Stimulated activated naive CD8-positive, alpha-beta T cell treated with anti-CD3 and anti-CD28 coated beads, Interleukin-15, Interleukin-2, amounts not matched to agents 100 U/mL and 50 U/mL, for 24 hours (primary cell): ENCODE measurements at places on chromosomes 6 and 20.

DNA sequence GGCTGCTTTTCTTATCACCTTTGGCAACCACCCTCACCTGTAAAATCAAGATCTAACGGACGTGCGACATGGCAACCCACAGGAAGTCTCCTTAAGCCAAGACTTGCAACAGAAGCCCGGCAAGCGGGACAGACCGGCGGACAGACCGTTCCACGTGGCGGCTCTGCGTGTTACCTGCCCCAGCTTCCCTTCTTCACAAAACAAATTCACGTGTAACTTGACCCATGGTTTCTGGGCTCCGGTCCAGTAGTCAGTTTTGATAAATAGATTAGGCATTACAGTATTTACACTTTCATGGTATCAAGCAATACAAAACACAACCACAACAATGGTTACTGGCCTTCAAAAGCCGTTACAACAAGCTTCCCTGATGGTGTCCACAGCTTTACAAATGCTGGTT lies 133.8 kb downstream of the PRND start:
- no peak for DNase-seq

DNA sequence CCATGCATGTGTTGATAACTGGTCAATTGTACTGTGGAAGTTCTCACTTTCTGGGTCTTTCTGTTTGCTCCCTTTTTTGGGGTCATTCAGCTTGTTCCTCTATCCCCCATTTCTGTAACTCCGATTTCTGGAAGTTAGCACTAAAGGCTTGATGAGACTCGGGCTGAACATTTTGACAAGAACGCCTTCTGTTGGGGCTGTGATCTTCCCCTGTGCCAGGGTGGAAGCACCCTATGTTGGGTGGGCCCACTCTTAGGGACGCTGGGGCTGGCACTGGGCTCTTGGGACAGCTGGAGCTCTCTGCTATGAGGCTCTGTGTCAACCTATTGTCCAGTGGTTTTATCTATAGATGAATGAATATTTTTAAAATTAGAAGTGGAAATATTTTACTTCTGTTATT lies 60.1 kb upstream of the FRMD1 start:
- DNase-seq: no peak

DNA sequence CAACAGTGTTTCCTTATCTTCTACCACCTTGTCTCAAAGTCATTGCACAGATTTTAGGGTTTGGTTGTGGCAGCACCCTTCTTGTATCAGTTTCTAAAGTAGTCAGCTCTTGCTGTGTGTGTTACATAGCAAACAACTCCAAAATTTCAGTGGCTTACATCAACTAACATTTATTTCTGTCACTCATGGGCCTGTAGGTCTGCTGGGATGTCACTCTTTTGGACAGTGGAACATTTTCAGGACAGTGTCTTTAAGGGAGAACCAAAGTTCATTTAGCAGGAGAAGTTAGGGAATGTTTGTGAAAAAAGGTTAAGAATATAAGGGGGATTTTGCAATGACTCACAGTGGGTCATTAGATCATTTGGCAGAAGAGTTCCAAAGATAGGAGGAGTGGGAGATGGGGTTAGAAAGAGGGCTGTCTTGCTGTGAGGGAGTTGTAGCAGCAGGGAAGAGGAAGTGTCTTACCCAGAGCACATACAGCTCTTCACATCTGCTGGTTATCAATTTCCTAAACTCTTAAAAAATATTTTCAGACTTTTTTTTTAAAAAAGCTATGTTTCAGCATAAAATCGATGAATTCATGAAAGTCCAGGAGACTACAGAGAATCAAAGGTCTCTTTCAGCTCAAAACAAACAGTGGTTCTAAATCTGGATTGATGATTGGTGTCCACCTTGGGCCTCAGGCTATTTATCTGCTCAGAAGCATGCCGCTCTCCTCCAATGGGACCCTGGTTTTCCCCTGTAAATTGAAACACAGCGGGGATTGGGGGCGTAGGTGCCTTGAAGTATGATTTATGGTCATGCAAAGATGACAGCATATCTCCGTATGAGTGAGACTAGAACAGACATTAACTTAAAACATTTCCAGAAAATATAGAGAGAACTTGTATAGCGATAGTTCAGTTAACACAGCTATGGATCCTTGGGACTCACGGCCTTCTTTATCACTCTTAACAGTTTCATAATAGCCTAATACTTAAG lies 117.3 kb downstream of the B3GAT2 start:
- no peak for DNase-seq

GRCh38 chr6:69894578-69895347 lies 28.4 kb downstream of the COL19A1 start:
- DNase-seq: no peak

GRCh38 chr6:155660251-155660977 lies 204.8 kb upstream of the NOX3 start:
- no peak for DNase-seq

GRCh38 chr20:51412333-51412871 lies 130.1 kb downstream of the NFATC2 start:
- DNase-seq: peak; percentile 23

DNA sequence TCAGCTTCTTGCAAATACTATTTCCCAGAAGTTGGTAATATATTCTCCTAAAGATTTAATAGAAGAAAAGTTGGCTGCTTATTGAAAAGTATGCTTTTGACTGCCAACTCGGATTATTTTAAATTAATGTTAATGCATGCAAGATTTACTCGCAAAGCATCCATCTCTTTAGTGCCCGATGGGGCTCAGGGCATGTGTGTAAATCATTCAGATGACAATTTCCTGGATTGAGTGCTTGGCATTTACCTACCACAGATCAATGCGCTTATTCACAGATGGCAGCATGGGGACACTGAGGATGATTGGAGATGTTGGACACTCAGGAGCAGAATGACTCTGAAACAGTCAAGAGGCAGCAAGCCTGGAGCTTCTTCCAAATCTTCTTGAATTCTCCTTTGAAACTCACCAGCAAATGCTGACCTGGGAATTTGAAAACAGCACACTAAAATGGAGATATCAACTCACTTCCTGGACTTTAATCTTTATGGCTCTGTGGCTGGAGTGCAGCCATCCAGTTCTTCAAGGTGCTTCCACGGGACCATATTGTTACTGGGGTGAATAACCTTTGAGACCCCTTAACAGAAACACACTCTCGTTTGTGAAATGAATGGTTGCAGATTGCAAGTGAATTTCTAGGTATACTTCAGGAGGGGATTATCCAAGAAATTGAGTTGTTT lies 34.1 kb upstream of the TIAM2 start:
- DNase-seq: no peak

- no peak for DNase-seq
Measured at GRCh38 chr6:3943331-3943765, 94.2 kb downstream of the FAM50B start.

DNA sequence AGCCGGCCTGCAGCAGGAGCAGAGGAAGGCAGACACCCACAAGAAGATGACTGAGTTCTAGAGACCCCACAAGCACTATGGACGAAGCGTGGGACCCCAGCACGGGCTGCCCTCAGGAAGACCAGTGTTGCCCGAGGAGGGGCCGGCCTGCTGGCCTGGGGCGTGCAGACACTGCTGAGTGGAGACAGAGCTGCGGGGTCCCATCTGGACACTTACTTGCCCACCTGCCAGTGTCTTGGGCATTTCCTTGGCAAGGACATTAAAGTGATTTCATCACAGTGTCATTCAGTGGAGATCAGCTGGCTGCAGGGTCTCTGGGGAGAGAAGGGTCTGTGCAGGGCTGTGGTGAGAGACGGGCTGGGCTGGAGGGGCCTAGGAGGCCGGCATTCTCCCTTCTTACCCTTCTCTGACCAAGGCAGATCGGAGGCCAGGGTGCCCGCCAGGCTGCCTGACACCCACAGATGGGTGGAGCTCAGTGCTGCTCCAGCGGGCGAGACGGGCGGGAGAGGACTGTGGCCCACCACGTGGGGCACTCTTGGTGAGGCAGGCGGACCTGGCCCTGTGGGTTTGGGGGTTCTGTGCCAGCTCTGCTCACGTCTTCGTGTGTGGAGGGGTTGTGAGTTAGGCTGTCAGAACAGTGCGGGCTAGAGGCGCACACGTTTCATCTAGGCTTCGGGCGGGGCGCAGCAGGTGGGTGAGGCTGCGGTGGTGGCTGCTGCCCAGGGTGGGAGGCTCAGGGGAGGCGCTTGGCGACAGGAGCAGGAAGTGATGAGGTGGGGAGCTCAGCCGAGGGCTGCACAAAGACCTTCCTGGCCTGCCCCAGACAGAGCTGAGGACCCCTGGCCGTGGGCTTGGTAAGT lies at the start of gene LIME1:
Gene LIME1 (plus strand): TSS at position 806 of the 860 bp plus-strand sequence. CDS start 886 bp downstream, outside the sequence.
- peak; percentile 72 for DNase-seq

DNA sequence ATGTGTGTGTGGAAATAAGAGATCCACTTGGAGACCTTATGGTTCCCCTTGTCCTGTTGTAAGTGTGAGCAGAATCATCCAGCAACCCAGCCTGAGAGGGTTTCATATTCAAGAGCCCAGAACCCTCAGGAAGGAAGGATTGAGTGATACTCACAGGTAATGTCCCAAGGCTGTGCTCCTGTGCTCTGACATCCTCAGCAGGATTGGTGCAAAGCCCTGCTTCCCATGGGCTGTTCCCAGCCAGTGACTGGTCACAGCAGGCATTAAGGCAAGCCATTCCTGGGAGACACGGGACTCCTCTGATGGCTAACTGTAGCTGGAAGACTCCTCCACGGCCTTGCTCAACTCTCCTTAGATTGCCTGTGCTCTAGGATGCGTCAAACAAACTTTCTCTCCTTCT lies 33.8 kb upstream of the HLA-G start:
- DNase-seq: no peak

DNA sequence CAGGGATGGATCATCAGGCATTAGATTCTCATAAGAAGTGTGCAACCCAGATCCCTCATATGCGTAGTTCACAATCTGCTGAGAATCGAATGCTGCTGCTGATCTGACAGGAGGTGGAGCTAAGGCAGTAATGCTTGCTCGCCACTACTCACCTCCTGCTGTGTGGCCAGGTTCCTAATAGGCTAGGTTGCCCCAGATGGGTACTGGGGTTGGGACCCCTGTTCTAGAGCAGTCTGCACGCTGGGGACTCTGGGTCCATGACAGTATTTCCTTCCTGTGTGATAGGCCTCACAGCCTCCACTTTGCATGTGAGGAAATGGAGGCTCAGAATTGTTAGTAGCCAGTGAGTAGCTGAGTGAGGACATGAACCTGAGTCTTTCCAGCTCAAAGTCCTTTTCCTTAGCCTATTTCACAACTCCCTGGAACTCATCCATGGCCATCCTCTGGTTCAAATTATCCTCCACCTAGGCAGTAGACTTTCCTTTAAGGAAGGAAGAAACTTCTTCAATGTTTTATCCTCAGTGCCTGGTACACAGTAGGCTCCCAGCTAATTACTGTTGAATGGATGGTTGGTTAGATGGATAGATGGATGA lies 117.2 kb downstream of the SYCP2 start:
- no peak for DNase-seq

DNA sequence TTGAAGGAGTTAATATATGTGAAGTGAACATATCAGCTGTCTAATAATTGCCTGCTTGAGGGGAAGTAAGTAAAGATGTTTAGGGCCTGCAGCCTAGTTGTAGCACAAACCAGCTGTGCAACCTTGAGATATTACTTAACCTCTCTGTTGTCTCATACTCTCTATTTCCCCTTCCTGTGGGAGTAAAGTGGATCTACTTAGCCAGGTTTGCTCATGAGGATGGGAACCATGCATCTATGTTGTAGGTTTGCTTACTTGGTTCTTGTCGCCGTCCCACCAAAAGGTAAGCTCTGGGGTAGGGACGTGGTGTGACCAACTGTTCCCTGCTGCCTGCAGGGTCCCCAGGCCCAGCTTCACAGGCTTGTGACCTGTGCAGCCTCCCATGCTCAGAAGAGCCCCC lies 362.7 kb upstream of the SULF2 start:
- no peak for DNase-seq
